Fibroblast of skin of abdomen (primary cell): ENCODE measurements at places on chromosomes 1 and 21.

DNA sequence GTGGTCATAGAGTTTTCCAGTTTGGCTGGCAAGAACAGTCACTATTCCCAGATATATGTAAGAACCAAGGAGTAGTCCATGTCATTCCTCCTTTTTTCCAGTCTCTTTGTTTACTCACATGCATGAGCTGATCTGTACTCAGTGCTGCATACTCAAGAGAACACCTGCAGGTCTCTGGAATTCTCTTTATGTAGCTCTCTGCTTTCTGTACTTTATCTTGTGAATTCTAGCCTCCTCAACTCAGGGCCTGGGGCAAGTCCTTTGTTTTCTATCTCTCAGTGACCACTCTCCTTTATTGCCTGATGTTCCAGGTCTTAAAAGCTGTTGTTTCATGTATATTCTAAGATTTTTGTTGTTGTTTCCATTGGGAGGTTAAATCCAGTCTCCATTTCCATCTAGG lies 478.9 kb downstream of the DPYD start:
- DNase-seq = no peak

- DNase-seq = no peak
Measured at GRCh38 chr1:45136984-45137383, 69.4 kb downstream of the ZSWIM5 start.

DNA sequence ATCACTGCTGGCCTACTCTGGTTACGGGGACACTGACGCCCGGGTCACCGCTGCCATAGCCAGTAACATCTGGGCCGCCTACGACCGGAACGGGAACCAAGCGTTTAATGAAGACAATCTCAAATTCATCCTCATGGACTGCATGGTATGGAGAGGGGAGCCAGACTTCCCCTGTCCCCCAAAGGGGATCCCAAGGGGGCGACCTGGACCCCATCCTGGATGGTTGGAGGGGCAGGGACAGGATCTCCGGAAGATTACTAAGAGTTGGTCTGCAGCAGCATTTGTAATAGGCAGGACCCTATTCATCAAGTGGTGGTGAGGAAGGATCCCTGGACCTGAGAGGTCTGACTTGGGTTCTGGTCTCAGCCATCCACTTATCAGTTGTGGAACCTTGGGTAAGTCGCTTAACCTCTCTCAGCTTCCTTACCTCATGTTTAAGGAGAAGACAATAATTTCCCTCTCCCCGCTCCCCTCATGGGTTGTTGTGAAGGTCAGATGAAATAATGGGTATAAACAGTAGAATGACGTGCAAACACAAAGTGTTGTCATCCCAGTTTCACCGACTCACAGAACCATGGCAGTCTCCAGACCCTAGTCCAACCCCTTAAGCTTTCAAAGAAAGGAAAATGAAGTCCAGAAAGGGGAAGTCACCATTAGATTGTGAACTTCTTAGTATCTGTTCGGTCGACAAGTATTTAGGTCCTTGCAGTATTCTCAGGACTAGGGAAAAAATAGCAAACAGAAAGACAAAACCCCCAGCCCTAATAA lies 883 bp downstream of the LAMTOR2 start:
- DNase-seq = no peak

DNA sequence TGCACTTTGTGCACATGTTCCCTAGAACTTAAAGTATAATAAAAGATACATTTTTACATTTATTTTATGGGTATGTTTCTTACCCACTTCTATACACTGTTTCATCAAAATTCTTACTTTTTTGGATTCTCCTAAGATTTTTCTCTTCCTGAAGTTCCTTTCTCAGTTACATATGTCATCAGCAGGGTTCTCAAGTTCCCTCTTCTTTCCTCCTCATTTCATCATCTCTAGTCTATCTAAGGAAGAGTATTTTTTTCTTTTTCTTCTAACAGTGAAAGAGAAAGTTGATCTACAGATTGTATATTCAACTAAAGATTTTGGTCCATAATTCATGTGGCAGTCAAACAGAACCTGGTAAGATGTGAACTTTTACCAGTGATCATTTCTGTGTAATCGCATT lies 41.2 kb upstream of the CYYR1 start:
- DNase-seq = peak; percentile 46

GRCh38 chr1:160124705-160125478 lies 9.3 kb downstream of the ATP1A2 start:
- DNase-seq = peak; percentile 74

- no peak for DNase-seq
Measured at GRCh38 chr1:22281521-22282363, 138.8 kb upstream of the WNT4 start.

DNA sequence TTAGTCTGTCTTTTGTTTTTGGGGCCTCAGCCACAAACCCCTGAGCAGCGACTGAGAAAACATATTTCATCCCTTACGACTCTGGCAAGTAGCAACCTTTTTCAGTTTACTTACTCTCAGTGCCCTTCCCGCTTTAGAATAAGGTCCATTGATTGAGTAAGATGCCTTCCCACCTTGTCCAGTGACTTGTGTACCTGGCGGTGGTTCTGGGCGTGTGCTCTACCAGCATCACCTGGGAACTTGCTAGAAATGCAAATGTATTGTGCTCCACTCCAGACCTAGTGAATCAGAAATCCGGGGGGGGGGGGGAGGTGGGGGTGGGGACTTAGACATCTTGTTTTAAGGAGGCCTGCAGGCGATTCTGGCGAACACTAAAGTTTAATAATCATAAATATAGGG lies 72.1 kb downstream of the S1PR1 start:
- no peak for DNase-seq

DNA sequence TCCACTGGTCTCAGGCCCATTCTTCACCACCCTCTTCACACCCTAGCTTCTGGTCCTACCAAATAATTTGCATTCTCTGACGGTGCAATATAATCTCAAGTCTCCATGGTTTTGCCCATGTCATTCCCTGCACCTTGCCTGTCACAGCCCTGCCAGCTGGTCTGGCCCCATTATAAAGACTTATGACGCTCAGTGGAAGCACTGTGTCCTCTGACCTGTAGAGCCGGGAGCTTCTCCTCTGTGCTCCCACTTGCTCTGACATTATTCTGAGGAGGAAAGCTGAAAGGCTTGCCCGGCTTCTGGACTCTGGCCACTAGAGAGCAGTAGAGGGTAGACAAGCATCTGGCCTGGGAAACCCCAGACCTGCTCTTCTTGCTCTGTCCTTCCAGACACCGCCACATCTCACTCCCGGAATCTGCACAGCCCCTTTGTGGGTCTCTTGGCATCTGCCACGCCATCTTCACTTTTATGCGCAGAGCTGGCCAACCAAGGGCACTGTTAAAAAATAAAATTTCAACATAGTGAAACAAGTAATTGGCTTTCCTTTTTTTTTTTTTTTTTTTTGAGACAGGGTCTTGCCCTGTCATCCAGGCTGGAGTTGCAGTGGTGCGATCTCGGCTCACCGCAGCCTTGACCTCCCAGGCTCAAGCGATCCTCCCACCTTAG lies 44.4 kb downstream of the NENF start:
- peak; percentile 80 for DNase-seq

- DNase-seq = no peak
Measured at GRCh38 chr1:40044110-40044509, 3.6 kb downstream of the CAP1 start.

- no peak for DNase-seq
Measured at GRCh38 chr1:239233626-239234025, 152.7 kb upstream of the CHRM3 start.

- no peak for DNase-seq
Measured at GRCh38 chr1:38268226-38268625, 221.6 kb upstream of the POU3F1 start.

- no peak for DNase-seq
Measured at GRCh38 chr1:180571832-180572636, 13.3 kb downstream of the OVAAL start.

- no peak for DNase-seq
Measured at GRCh38 chr21:38898422-38899096, 92.8 kb downstream of the ETS2 start.

DNA sequence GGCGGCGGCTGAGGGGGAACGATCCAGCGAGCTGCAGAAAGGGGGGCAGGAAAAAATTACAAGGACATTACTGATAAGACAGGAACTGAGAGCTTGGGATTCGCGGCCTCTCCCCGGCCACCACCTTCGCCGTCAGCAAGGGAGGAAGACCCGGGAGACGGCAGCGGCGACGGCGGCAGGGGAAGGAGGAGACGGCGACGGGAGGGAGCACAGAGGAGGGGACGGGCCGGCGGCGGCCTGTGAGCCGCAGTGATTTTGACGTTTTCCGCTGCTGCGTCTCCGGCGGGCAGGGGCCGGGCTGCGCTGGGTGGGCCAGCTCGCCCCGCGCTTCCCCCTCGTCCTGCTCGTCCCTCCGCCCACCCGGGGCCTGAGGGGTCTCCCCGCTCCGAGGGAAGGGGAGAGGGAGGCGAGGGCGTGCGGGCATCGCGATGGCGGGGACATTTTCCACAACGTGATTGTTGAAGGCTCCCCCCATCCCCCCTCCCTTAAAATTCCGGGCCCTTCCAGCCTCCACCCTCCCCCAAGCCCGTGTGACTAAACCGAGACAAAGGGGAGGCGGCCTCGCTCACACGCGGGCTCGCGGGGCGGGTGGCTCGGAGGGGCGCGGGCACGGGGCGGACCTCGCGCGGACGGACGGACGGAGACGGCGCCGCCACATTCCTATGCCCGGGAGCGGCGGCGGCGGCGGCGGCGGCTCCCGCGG lies 407 bp downstream of the CAMSAP2 start:
- DNase-seq = peak; percentile 88

GRCh38 chr1:234231061-234231892 lies 142.0 kb upstream of the COA6 start:
- DNase-seq = no peak

- no peak for DNase-seq
Measured at GRCh38 chr1:104906141-104906540, 1156.4 kb downstream of the AMY1C start.

GRCh38 chr1:31605908-31606427 lies 11.5 kb upstream of the HCRTR1 start:
- peak; percentile 58 for DNase-seq

DNA sequence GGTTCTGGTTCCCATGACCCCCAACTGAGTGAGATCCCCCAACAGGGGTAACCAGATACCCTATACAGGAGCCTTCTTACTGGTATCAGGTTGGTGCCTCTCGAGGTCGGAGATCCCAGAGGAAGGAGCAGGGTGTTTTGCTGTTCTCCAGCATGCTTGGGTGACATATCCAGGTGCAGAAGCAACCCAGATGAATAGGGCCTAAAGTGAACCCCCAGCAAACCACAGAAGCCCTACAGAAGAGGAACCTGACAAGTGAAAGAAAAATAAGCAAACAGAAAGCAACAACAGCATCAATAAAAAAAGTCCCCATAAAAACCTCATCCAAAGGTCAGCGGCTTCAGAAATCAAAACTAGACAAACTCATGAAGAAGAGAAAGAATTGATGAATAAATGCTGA lies 633.4 kb upstream of the CXADR start:
- DNase-seq = no peak

DNA sequence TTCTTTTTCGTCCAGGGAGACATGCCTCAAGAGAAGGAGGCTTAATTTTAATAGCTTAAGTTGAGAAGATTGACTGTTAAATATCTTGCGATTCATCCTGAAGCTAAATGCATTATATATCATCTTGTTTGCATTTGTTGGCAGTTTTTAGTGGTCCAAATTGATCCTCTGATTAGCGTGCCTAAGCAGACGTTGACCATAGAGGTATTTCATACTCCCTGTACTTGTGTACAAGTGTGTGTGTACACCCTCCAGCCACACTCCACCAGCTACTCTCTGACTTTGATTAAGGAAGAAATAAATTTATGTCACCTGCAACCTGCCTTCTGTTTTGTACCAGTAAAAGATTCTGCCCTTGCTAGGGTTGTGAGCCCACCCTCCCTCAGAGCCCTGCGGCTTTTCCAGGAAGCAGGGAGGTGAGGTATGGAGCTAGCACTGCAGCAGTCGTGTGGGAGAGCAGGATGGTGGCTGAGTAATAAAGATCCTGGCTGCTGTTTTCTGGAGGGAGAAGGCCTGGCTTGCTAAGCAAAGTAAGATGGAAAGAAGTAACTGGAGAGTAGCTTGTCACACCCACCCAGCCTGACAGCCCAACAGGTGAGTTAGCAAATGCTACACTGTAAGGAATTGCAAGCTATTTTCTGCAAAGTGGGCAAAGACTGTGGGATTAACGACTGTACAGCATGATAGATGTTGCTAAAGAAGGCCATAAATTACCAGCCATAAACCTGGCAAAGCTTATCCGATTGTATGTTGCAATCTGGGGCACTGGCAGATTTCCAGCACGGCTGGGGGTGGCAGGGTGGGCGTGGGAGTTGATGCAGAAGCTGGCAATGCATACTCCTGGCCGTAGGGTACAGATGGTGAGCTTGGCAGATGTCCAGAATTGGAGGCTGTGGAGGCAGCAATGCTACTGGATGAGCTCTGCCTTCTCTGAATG lies 170.2 kb downstream of the TNR start:
- no peak for DNase-seq

- DNase-seq = no peak
Measured at GRCh38 chr1:14377386-14377785, 221.1 kb upstream of the KAZN start.

GRCh38 chr1:88801575-88802208 lies 89.7 kb downstream of the GTF2B start:
- peak; percentile 36 for DNase-seq

GRCh38 chr1:230114237-230114651 lies 47.2 kb downstream of the GALNT2 start:
- no peak for DNase-seq

GRCh38 chr1:30733493-30733892 lies 10.1 kb upstream of the MATN1 start:
- no peak for DNase-seq

GRCh38 chr1:54623216-54624007 lies at the start of gene FAM151A:
Gene FAM151A, minus strand, starts transcription at chr1:54623525. Its CDS starts 130 bp downstream, at chr1:54623395.
- DNase-seq = no peak

- no peak for DNase-seq
Measured at GRCh38 chr1:147751346-147751745, 9.1 kb downstream of the GJA5 start.

GRCh38 chr1:167022384-167022783 lies 33.3 kb downstream of the MAEL start:
- DNase-seq = no peak

DNA sequence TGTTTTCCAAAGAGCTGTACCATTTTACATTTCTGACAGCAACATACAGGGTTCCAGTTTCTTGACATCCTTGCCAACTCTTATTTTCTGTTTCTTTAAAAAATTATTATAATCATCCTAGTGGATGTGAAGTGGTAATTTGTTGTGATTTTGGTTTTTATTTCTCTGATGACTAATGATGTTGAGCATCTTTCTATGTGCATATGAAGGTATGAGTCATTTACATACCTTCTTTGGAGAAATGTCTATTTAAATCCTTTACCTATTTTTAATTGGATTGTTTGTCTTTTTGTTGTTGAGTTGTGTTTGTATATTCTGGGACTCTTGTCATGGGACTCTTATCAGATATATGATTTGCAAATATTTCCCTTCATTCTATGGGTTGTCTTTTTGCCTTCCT lies 20.8 kb upstream of the MPC2 start:
- no peak for DNase-seq

DNA sequence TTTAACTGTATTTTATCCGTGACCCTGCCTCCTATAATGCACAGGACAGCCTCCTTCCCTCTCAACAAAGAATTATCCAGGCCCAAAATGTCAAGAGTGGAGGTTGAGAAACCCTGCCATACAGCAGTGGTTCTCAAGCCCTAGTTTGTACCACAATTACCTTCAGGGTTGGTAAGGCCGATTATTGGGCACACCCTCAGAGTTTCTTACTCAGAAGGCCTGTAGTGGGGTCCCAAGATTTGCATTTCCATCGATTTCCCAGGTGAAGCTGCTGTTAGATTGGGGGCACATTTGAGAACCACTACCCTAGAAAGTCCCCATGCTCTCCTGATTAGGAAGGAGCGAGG lies 400 bp upstream of the PGBD2 start:
- no peak for DNase-seq
